ENCODE measurements at places on chromosomes 7 and 10.

- DNase-seq: no peak
These were observed 45.9 kb downstream of the PTF1A start for GRCh38 chr10:23238015-23238414.

- no peak for DNase-seq
These were observed 60.6 kb downstream of the MAP3K8 start for GRCh38 chr10:30494558-30494957.

- no peak for DNase-seq
These were observed 86.7 kb downstream of the ZMIZ1 start for GRCh38 chr10:79155301-79156081.

- DNase-seq: no peak
These were observed 611.4 kb downstream of the TNS3 start for GRCh38 chr7:46970476-46970875.

GRCh38 chr10:17256051-17256450 lies 28.0 kb downstream of the VIM start:
- no peak for DNase-seq

DNA sequence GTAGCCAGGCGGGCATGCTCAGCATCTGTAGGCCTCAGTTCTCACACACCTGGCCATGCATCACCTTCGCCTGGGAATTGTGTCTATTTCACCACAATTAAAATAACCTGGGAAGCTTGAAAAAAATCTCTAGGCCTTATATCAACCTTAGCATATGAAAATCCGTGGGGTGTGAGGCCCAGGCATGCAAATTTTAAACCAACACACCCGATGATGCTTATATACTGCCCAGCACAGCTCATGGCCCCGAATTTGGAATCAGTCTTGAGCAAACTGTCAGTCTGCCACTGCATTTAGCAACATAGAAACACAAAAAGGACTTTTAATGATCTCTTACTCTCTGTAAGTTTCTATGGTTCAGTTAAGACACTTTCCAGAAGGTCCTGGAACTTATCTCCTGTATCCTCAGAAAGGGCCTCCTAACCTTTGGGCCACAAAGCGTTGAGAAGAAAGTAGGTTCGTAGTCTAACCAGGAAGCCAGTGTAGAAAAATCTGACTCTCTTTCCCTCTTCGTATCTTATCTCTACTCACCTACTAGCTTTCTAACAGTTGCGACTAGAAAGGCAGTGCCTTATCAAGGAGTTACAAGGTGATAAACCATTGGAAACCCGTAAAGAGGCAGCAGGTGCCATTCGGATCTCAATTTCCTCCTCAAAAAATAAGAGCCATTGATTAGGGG lies 12.0 kb upstream of the DMBT1 start:
- DNase-seq: no peak

DNA sequence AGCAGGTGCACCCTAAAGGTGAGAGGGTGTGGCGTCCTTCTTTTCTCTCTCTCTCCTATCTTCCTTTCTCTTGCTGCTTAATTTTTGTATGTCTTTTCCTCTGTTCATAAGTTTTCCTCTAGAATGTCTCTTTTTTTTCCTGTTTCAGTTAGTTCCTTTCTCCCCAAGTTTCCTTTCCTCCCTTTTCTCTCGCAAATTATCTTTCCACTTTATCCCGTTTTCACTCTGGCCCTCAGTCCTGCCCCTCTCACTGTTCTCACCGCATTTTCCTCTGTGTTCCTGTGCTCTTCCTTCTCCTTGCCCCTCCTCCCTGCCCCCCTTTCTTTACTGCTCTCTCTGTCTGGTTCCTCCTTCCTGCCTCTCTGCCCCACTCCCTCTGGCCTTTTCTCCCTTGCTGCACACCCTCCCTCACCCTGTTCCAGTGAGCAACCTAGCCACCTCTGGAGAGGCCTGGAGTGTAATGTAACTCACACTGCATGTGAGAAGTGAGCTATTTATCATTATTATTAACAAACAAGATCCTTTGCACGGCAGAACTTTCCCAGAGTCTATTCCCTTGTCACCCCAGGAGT lies 158.5 kb downstream of the C10orf105 start:
- no peak for DNase-seq

GRCh38 chr10:43680035-43680434 lies 31.4 kb upstream of the ZNF32 start:
- DNase-seq: no peak

GRCh38 chr10:78520737-78521430 lies 487.2 kb downstream of the RPS24 start:
- no peak for DNase-seq

DNA sequence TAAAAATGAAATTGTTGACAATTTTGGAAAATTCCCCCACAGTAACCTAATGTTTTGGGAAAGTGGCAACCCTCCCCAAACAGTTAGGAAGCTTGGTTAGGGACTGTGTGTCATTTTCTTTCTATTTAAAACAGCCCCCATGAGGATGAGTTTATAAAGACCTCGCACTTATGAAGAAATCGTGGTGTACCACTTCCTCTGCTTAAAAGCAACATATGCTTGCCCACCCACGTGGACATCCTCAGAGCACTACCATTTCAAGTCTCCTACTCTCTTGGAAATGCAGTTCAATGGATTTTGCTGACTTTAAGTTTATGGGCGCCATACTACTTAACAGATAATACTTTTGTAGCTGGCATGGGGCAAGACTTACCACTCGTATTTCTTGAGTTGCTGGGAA lies 223.8 kb downstream of the DYNC1I1 start:
- no peak for DNase-seq

GRCh38 chr10:28047061-28047460 lies 48.2 kb upstream of the ODAD2 start:
- no peak for DNase-seq

GRCh38 chr10:113458451-113458850 lies 94.4 kb upstream of the HABP2 start:
- DNase-seq: no peak

- DNase-seq: no peak
These were observed 23.5 kb downstream of the SGCE start for GRCh38 chr7:94632338-94633013.

DNA sequence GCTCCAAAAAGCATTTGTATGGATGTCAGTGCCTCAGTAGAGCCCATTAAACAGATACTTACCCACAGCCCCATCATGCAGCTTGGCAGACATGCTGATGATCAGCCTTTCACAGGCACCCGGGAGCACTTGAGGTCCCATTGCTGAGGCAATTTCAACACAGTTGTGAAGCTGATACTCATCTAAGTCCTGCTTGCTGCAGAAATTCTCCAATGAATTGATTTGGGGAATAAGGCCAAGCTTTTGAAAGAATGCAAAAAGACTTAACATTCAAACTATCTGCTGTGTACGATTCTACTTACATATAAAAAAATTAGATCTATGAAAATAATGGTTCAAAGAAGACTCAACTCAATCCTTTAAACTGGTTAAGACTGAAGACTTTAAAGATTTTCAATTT lies 60.5 kb downstream of the LAMB4 start:
- DNase-seq: no peak

DNA sequence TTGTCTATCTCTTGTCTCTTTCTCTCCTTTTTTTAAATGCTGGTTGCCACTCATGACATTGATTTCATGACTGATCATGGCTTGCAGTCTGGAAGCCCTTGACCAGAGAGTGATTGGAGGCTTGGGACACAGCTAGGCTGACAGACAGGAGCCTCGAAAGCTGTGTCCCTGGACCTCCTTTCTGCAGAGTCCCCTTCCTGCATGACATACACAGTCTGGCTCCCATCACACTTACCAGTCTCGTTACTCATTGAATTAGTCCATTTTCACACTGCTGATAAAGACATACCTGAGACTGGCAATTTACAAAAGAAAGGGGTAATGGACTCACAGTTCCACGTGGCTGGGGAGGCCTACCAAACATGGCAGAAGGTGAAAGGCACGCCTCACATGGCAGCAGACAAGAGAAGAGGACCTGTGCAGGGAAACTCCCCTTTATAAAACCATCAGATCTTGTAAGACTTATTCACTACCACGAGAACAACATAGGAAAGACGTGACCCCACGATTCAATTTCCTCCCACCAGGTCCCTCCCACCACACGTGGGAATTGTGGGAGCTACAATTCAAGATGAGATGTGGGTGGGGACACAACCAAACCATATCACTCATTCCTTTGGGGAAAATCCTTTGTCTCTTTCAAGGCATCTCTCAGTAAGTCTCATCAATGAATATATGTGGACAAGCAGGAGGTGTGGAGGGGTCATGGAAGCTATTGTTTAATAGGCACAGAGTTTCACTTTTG lies 102.3 kb downstream of the TBXAS1 start:
- no peak for DNase-seq

GRCh38 chr7:112873831-112874553 lies 83.8 kb upstream of the TMEM168 start:
- DNase-seq: no peak
